ENCODE measurements at places on chromosomes 3 and 15.

GRCh38 chr3:97291901-97292300 lies 472.7 kb upstream of the ARL6 start:
- DNase-seq, result no peak

DNA sequence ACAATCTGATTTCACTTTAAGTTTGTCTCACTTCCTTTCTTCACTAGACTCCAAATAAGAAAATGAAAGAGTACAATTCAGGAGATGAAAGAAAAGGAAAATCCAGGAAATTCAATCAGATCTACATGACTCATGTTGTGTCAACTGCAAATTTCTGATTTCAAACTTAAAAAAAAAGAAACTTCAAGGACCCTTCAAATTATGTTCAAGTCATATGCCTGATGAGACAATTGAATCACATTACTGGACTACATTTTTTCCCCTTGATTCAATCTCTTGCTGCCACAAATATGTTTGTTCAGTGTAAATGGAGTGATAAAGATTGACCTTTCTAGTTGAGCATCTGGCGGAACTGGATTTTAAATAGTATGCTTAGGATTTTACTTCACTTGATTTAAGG lies 37.4 kb downstream of the FRMD5 start:
- no peak for DNase-seq

- no peak for DNase-seq
These were observed 93.3 kb downstream of the ADAMTSL3 start for GRCh38 chr15:83747050-83747717.

GRCh38 chr15:91018158-91018557 lies 4.2 kb downstream of the VPS33B start:
- no peak for DNase-seq

- DNase-seq, result no peak
These were observed 532.8 kb downstream of the FOXP1 start for GRCh38 chr3:71050538-71051258.

DNA sequence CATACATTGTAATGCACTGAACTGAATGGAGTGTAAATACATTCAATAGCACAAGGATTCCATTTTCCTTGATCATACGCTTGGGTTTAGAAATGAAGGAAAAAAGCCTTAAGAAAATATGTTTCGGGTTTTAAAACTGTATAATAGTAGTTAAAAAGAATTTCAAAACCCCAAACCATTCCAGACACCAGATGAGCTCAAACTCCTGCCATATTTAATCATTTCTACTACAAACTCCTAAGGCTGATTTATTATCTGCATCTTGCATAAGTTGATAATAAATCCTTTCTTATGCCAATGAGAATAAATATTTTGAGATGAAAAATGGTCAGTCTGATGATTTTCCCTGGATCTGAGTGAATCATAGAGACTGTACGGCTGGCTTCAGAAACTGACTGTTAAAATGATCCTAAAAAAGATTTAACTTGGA lies 51.0 kb downstream of the NR1D2 start:
- no peak for DNase-seq

DNA sequence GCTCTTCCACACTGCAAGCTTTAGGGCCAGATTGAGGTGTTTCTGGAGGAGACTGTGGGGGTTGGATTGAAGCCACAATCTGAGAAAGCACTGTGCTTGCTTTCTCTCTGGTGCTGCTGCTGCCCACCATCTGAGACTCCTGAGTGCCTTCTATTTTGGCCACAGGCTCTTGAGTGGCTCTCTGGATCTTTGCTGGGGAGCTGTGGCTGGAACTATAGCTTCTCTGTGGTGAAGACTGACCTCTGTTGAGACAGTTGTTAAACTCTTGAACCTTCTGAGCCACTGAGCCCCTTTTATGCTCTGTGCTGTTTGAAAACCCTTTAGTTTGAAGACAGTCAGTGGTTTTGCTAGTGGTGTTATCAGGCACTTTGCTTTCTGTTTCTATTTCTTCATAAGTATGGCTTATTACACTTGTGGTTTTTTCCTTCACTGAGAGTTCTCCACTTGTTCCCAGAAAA lies 108.7 kb upstream of the TSPAN3 start:
- DNase-seq, result no peak

DNA sequence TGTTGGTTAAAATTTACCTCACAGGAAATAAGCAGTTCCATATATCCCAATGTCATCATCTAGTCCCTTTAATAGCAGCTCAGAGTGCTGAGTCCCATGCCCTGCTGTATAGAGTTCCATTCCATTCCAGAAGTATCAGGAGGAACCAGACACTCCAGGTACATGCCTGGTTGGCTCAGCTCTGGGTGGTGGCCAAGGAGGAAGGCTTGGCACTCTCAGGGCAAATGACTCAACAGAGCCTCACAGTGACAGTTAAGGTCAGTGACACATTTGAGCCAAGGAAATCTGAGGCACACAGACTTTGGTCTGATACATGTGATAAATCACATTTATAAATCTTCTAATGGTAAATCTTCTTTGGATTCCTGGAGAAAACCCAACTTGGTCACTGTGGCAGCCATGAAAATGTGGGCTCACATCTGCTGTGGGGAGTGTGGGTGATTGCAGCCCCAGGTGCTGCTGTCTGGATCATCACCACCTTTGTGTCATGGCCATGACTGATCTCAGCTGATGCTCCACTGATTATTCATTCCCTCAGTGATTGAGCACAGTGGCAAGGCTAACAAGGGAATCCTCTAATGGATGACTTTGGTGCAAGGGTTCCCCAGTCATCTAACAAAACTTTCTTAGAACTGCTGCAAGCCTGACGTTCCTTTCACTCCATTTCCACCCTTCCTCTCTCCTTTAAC lies 9.3 kb downstream of the HHLA2 start:
- DNase-seq, result no peak

DNA sequence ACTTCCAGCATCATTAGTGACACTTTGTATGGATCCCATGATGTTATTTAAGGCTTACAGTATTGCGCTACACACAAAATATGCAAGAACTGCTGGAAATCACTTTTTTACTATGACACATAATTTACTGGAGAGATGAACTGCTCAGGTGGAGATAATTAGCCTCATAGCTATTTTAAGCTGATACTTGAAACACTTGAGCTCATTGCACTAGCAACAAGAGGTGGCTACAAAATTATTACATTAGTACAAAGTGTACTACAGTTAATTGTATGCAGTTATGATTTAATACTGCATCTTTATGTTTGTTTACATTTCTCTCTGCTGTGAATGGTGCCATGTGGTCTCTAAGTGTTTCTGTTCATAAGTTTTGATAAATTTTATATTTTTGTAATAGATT lies 6.5 kb upstream of the LZTFL1 start:
- no peak for DNase-seq

- DNase-seq, result no peak
These were observed 186.5 kb downstream of the TUSC7 start for GRCh38 chr3:116896116-116896515.

DNA sequence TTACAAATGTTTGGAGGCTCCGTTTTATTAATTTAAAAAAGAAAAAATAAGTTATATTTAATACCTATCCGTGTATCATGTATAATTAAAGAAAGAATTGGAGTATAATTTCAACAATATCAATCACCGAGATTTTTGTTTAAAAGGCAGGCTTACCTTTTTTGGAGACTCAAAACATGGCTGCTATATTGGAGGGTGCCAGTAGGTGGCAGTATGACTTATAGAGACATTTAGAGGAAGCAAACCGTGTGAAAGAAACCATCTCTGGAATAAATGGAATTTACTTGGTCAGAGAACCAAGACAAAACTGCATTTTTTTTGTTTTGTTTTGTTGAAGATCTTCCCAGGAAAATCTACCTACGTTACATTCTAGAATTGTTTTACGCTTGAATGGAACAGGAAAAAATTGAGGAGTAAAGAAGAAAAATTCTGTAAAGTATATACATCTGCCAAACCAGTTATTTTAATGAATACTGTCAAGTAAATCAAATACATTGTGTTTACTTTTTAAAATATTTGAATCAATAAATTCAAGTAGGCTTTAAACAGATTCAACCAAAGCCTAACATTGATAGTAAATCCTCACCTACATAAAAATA lies 802.6 kb upstream of the ALCAM start:
- peak; percentile 63 for DNase-seq

DNA sequence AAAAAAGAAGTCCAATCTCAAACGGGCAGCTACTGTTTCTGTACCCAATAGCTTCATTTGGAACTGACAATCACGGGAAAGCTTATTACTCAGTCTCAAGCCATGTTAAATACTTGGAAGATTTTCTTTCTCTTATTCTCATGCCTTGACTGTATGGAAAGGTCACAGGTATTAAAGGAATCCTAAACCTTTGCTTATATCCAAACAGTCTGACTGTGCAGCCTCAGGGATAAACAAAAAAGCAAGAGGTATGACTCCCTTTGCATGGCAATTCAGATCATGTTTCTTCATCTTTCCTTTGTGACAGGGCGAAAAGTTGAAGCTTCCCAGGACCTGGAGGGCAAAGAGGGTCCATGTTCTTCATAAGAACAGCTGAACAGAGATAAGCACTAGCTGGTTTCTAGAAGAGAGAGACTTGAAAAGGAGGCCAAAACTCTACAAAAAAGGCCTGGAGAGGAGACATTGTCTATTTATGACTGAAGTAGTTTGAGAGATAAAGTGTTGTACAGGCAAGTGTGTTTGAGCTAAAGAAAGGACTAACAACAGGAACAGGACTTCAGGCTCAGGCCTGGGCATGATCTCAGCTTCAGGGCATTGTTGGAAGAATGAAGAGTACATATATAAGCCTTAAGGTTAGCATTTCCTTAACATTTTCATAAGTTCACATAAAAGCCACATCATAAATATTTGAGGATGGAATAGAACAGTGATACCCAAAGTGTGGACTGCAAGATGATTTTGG lies 231.0 kb upstream of the THRB start:
- no peak for DNase-seq

GRCh38 chr3:20604659-20605058 lies 418.7 kb upstream of the SGO1 start:
- DNase-seq, result no peak

GRCh38 chr3:118949113-118949760 lies 85.4 kb downstream of the IGSF11 start:
- DNase-seq, result no peak

GRCh38 chr3:123028233-123028828 lies 768 bp upstream of the SEMA5B start:
- DNase-seq, result peak; percentile 12

DNA sequence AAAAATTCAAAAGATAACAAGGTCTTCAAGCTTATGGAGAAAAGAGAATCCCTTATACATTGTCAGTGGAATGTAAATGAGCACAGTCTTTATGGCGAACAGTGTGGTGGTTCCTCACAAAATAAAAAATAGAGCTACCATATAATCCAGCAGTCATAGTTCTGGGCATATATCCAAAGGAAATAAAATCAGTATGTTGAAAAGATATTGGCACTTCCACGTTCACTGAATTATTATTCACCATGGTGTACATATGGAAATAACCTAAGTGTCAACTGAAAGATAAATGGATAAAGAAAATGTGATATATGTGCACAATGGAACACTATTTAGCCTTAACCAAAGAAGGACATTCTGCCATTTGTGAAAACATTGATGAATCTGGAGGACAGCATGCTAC lies 1161.2 kb downstream of the ROBO2 start:
- DNase-seq, result no peak

GRCh38 chr3:180335050-180335449 lies 266.9 kb upstream of the TTC14 start:
- no peak for DNase-seq

DNA sequence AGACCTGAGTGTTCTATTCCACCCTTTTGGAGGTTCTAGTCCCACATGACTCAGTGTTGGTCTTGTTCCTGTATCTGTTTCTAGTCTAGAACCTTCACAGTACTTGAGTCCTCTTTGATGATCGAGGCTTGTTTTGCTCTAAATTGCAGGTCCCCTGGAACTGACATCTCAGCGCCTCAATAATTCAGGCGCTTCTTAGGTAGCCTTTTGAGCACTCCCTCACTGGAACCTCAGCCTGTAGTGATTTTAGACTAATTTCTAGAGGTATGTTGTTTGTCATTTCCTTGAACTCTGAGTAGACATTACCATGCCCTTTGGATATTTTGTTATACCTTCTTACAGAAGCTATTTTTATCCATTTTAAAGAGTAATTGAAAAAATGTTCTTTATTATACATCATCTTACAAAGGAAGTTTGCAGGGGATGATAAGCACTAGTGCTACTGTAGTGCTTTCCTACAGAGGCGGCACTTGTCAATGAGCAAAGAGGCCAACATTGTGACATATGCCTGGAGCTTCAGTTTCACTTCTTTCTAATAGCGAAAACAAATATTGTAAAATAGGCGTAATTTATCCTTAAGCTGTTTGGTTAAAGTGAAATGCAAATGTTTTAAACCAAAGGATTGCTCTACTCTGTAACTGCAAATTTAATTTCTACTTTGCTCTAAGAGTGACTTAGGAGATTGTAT lies 75.7 kb downstream of the EFL1 start:
- no peak for DNase-seq

GRCh38 chr3:152738656-152739055 lies 96.3 kb upstream of the P2RY1 start:
- DNase-seq, result no peak

DNA sequence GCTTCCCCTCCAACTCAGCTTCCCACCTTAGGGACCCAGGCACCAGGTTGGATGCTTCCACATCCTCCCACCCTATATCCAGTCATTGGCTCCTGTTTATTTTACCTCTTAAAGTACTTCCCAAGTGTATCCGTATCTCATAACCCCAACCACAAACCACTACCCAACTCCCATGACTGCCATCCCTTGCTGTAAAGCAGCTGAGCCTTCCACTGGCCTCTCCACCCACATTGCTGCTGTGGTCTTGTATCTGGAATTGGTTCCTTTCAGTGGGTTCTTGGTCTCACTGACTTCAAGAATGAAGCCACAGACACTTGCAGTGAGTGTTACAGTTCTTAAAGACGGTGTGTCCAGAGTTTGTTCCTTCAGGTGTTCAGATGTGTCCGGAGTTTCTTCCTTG lies 79.8 kb upstream of the HRH1 start:
- DNase-seq, result no peak

- DNase-seq, result no peak
These were observed 19.3 kb upstream of the TTBK2 start for GRCh38 chr15:42939841-42940240.

GRCh38 chr3:120033596-120033995 lies 60.7 kb downstream of the GSK3B start:
- no peak for DNase-seq

- no peak for DNase-seq
These were observed 17.5 kb downstream of the NUSAP1 start for GRCh38 chr15:41350057-41350717.

DNA sequence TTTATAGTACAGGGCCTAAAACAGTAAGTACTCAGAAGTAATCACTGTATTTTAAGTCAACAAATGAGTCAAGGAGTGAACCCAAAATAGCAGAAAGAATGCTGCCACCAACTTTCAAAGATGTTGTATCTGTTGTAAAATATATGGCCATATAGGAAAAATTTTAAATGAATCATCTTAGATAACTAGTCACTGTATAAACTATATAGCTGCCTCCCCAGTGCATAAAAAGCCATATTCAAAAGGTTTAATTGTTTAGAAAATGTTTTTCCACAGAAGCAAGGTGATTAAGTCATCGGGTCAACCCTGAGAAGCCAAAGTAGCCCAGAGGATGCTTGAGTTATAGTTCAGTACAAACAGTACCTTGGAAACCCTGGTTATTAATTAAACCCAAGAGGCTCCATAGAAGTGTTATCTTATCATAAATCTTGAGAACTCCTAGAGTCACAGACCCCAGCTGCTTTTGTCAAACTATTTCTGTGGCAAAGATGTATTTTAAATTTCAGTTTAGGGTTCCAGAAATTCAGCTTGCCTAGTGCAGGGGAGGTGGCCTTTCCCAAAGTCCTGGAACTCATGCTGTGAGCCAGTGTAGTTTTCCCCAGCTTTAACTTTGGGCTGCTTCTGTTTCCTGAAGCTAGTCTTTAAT lies 39.2 kb downstream of the MBNL1 start:
- no peak for DNase-seq

- no peak for DNase-seq
These were observed 42.4 kb upstream of the STRIT1 start for GRCh38 chr3:155335724-155336354.

All from activated naive CD4-positive, alpha-beta T cell treated with anti-CD3 and anti-CD28 coated beads, Interleukin-2, amount 50 U/mL, for 16 hours (primary cell).